NCI-H524 (cell line): ENCODE measurements at places on chromosomes 7 and 10.

DNA sequence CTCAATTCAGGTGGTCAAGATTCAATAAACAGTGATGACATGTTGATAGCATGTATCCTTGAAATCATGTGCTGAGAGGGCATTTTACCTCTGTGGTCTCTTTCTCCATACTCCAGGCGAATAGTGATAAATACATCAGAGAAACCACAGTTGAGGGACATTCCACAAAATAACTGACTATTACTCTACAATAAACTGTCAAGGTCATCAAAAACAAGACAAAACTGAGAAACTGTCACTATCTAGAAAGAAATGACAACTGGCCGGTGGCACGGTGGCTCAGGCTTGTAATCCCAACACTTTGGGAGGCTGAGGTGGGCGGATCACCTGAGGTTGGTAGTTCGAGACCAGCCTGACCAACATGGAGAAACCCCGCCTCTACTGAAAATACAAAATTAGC, 16.2 kb downstream of the SFR1 start:
- DNase-seq = no peak

DNA sequence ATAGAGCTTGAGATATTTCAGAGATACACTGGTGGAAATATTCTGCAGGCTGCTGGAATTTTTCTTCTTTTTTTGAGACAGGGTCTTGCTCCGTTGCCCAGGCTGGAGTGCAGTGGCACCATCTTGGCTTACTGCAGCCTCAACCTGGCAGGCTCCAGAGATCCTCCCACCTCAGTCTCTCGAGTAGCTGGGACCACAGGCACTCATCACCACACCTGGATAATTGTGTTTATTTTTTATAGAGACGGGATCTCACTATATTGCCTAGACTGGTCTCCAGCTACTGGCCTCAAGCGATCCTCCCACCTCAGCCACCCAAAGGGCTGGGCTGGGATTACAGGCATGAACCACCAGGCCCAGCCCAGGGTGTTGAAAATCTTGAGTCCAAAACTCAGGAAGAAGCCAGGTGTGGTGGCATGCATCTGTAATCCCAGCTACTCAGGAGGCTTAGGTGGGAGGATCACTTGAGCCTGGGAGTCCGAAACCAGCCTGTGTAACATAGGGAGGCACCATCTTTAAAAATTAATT, 55.7 kb upstream of the FOXK1 start:
- no peak for DNase-seq

DNA sequence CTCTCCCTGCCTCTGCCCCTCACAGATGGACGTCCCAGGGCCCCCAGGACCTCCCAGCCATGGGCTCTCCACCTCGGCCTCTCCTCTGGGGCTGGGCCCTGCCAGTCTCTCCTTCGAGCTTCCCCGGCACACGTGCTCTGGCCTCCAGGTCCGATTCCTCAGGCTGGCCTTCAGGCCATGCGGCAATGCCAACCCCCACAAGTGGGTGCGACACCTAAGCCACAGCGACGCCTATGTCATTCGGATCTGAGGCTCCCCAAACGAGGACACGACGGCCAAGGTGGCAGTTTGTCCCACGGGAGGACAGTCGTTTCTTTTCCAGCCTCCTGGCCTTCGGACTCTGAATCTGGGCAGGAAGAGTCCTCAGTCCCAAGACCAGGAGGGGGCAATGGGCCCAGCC, 5.2 kb downstream of the AP4M1 start:
- no peak for DNase-seq

GRCh38 chr10:48821692-48822091, 117.9 kb downstream of the LRRC18 start:
- no peak for DNase-seq

- no peak for DNase-seq
Measured at GRCh38 chr10:4473977-4474376, 352.0 kb upstream of the AKR1E2 start.

DNA sequence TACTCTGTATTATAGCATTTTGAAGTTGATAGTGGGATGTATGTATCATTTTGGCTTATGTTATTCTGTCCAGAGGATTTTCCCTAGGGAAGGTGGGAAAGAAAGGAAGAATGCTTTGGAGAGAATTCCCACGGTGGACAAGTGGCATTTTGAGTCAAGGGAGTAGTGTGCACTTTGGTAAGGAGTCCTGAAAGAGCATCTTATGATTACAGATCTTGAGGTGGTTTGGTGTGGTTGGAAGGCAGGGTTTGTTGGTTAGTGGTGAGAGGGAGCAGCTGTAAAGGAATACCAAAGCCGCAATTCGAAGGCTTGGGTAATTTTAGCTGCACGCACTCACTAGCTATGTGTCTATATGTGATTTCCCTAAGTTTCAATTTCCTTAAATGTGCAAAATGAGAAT, 16.1 kb downstream of the CCSER2 start:
- no peak for DNase-seq

- no peak for DNase-seq
Measured at GRCh38 chr7:100483722-100484672, at the start of gene NYAP1. Gene NYAP1 (plus strand): TSS chr7:100483927. CDS start chr7:100485312, 1,385 bp downstream.

GRCh38 chr10:120789303-120790203, 61.6 kb upstream of the WDR11 start:
- DNase-seq = no peak

DNA sequence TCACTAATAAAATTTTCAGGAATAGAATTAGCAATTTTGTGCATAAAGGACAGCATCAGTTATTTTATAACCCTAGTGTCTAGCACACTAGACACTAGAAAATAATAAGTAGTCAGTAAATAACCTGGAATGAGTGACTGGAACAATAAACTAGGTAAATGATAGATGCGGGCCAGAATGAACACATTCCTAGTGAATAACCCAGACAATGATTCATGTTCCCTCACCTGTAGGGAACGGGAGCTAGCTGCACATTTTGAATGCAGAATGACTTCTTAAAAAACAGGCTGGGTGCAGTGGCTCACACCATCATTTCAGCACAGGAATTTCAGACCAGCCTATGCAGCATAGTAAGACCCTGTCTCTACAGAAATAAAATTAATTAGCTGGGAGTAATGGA, 3.2 kb upstream of the ATOH7 start:
- no peak for DNase-seq

- DNase-seq = no peak
Measured at GRCh38 chr7:83509255-83510021, 139.5 kb downstream of the SEMA3E start.

DNA sequence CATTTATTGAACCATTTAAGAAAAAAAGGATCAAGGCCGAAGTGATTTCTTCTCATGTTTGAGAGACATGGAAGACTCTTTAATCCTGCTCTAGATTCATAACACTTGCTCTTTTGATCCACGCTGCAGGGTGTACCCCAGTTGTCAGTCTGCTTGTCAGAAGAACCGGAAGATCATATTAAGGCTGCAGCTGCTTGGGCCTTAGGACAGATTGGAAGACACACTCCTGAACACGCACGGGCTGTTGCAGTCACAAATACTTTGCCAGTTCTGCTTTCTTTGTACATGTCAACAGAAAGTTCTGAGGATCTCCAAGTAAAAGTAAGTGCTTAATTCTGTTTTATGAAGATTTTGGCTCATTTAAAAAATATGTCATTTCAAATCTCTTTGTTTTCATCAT, 46.3 kb downstream of the SPAG6 start:
- DNase-seq = peak; percentile 7

- DNase-seq = no peak
Measured at GRCh38 chr7:110964775-110965174, 126.2 kb upstream of the LRRN3 start.

- no peak for DNase-seq
Measured at GRCh38 chr10:25896421-25896820, 37.6 kb upstream of the MYO3A start.

- no peak for DNase-seq
Measured at GRCh38 chr7:80960244-80960795, 41.5 kb upstream of the SEMA3C start.

DNA sequence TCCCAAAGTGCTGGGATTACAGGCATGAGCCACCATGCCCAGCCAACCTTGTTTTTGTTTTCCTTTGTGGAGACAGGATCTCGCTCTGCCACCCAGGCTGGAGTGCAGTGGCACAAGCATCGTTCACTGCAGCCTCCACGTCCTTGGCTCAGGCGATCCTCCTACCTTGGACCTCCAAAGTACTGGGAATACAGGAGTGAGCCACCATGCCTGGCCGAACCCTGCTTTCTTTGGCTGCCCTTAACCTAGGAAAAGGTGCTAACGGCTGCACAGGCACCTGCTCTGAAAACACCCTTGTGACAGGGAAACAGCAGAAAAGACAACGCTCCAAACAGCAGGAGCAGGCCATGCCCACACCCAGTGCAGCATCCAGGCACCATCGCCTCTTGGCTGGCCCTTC, 71.9 kb downstream of the OAT start:
- DNase-seq = no peak

DNA sequence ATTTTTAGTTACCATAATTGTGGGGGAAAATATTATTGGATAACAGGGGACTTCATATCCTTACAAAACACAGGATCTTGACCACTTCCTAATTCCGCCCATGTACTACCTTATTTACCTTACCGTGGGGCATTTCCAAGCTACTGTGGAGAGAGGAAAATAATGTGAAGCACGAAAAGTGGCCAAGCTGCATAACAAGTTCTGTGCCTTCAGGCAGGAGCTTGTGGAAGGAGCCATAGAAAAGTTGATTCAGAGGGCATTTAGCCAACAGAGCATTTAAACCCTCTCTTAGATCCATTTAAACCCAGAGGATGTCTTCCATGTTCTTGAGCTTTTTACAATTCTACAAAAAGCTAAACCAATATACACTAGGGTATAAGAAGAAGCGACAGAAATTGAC, 41.6 kb downstream of the DNAJB9 start:
- no peak for DNase-seq
